ENCODE measurements at places on chromosomes 3 and 15. TPM values are rescaled to one million over a fixed set of nuclear protein-coding genes. Genes with fewer than 3 reads are reported as not detected.

RETNLB gene
- not detected for total RNA-seq

PRICKLE2 gene
- 18.3 TPM for total RNA-seq

GRCh38 chr15:77370580-77370979 lies 49.3 kb downstream of the PEAK1 start:
- 0 out of 2 replicates have a peak, but pooled peaks cover 6% of the 10 kb centered on the region for H3K36me3 ChIP-seq
- no peaks in the 10 kb centered on the region for H3K4me1 ChIP-seq
- no peak overlapping the region for H3K27ac ChIP-seq
- DNase-seq = no peak

GRCh38 chr3:174362556-174362955 lies 496.6 kb upstream of the NAALADL2 start:
- no peaks in the 10 kb centered on the region for H3K36me3 ChIP-seq
- H3K4me3 ChIP-seq = no peak overlapping the region
- no peaks in the 10 kb centered on the region for H3K27me3 ChIP-seq

RAB43 gene
- total RNA-seq = 7.9 TPM

ANKRD63 gene
- 11.4 TPM for total RNA-seq

- no peak overlapping the region for H3K27ac ChIP-seq
- no peaks in the 10 kb centered on the region for H3K4me1 ChIP-seq
- DNase-seq = no peak
- no peaks in the 10 kb centered on the region for H3K36me3 ChIP-seq
These were observed 8.0 kb upstream of the CBLB start for GRCh38 chr3:105876780-105877327.

DNA sequence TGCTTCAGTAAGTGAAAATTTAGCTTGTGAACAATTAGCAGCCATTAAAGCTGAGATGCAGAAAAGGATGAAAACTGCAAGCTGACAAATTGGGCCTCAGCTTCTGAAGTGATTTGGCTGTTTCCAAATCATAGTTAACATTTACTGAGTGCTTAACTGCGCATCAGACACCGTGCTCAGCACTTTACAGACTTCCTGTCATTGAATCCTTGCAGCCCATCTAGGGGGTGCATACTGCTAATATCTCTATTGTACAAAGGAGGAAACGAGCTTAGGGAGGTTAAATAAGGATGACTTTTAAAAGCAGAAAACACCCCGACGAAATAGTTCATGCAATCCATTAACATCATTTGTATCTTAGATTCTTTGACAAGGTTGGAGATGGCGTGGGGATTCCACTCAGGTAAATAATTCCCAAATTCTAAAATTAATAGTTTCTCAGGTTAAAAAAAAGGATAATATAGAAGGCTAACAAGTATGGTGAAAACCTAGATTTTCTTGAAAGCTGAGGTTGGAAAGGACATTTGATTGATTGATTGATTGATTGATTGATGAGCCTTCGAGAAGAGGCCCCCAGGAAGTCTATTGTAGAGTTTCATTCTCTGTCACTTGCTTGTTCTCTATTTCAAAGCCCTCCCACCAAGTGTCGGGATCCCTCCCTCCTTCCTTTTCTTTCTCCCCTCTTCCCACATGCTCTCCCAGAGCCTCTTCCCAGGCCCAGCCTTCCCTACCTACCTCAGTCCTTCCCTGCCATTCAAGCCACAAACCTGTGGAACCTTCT lies 23.5 kb upstream of the EPHB3 start:
- H3K4me1 ChIP-seq = no peaks in the 10 kb centered on the region
- H3K36me3 ChIP-seq = no peaks in the 10 kb centered on the region
- no peak for DNase-seq
- no peak overlapping the region for H3K4me3 ChIP-seq
- no peak overlapping the region for H3K27ac ChIP-seq

TRAT1 gene
- total RNA-seq = not detected

NOX5 gene
- not detected for total RNA-seq

TM4SF4 gene
- not detected for total RNA-seq

DNA sequence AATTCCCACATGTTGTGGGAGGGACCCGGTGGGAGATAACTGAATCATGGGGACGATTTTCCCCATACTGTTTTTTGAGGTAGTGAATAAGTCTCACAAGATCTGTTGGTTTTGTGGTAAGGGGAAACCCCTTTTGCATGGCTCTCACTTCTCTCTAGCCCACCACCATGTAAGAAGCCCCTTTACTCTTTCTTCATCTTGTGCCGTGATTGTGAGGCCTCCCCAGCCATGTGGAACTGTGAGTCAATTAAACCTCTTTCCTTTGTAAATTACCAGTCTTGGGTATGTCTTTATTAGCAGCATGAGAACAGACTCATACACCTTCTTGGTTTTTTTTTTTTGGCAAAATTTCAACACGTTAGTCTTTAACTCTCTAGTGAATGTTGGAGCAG lies 18.1 kb downstream of the ARL8B start:
- DNase-seq = no peak
- H3K4me3 ChIP-seq = no peak overlapping the region
- H3K4me1 ChIP-seq = peaks cover 12% of the 10 kb centered on the region
- no peak overlapping the region for H3K27ac ChIP-seq
- 0 out of 2 replicates have a peak, but pooled peaks cover 5% of the 10 kb centered on the region for H3K36me3 ChIP-seq

DNA sequence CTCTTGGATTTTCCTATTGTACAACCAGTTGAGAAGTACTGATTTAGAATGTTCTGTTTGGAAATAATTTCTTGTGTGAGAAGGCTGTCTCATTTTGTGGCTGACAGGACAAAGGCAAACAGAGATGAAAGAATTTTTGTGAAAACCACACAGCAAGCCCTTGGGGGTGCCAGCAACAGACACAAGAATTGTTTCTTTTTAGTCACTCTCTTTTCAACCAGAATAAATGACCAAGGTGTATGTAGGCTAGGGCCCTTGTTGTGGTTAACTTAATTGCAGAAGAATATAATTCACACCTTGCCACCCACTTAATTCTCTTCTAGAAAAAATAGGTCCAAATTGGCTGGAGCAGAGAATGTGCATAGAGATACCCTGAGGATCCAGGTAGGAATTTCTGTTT lies 329.4 kb upstream of the TBC1D5 start:
- no peak overlapping the region for H3K4me3 ChIP-seq
- no peaks in the 10 kb centered on the region for H3K27me3 ChIP-seq
- H3K36me3 ChIP-seq = no peaks in the 10 kb centered on the region
- DNase-seq = peak; percentile 4
- H3K4me1 ChIP-seq = peaks cover 19% of the 10 kb centered on the region
- no peak overlapping the region for H3K27ac ChIP-seq

DNA sequence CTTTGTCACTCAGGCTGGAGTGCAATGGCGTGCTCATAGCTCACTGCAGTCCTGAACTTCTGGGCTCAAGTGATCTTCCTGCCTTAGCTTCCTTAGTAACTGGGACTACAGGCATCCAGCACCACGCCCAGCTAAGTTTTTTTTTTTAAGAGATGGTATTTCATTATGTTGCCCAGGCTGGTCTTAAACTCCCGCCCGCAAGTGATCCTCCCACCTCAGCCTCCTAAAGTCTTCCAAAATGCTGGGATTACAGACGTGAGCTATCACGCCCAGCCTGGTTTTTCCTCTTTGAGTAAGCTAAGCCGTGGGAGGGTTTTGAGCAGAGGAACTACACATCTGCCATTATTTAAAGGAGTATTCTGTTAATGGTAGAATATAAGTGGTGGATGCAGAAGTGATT lies 7.4 kb upstream of the LRRFIP2 start:
- no peak overlapping the region for H3K4me3 ChIP-seq
- H3K36me3 ChIP-seq = peaks cover 24% of the 10 kb centered on the region
- no peak for DNase-seq
- H3K4me1 ChIP-seq = peaks cover 41% of the 10 kb centered on the region
- no peaks in the 10 kb centered on the region for H3K27me3 ChIP-seq
- H3K27ac ChIP-seq = 0 out of 2 replicates have a peak overlapping the region, but pooled peaks have one; percentile 1

- peaks cover 8% of the 10 kb centered on the region for H3K36me3 ChIP-seq
- no peaks in the 10 kb centered on the region for H3K27me3 ChIP-seq
- peaks cover 20% of the 10 kb centered on the region for H3K4me1 ChIP-seq
- H3K27ac ChIP-seq = peak overlapping the region; percentile 89
- peak; percentile 97 for DNase-seq
These were observed 52.4 kb downstream of the IL1RAP start for GRCh38 chr3:190566043-190566933.

DNA sequence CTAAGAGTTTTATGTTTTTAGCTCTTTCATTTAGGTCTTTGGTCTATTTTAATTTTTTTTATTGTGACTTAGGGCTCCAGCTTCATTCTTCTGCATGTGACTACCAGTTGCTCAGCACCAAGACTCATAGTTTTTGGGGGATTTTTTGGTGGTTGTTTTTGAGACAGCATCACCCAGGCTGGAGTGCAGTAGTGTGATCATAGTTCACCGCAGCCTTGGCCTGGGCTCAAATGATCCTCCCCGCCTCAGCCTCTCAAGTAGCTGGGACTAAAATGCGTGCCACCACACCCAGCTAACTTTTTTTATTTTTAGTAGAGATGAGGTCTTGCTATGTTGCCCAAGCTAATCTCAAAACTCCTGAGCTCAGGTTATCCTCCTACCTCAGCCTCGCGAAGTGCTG lies 19.4 kb downstream of the CDV3 start:
- H3K27me3 ChIP-seq = no peaks in the 10 kb centered on the region
- no peak for DNase-seq
- H3K27ac ChIP-seq = no peak overlapping the region

DNA sequence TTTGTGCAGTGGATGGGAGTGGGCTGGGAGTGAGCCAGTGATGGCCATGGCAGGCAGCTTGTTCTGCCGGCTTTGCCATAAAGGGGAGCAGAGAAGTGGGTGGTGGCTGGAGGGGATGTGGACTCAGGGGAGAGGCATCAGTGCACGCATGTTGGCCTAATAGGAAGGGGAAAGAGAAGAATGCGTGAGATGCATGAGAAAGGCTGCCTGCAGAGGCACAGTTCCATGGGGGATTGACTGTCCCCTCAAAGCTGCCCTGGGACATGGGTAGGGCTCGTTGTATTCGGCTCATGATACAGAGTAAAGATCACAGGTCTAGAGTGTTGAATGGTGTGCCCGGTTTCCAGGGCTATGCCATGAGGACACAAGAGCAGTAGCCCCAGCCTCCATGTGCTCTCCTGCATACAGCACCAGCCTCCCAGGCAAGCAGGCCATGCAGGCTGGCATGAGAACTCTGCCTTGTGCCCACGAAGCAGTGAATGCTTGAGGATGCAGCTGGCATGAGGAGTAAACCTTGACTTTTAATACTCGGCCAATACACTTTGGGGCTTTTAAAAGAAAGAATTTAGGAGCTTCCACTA lies 68.0 kb upstream of the SNRPA1 start:
- H3K4me1 ChIP-seq = peaks cover 11% of the 10 kb centered on the region
- peaks cover 3% of the 10 kb centered on the region for H3K27me3 ChIP-seq
- H3K36me3 ChIP-seq = no peaks in the 10 kb centered on the region
- DNase-seq = no peak

KIF15 gene
- 26.1 TPM for total RNA-seq

- peaks cover 38% of the 10 kb centered on the region for H3K4me1 ChIP-seq
- no peak for DNase-seq
- no peak overlapping the region for H3K27ac ChIP-seq
- no peak overlapping the region for H3K4me3 ChIP-seq
These were observed 89.0 kb downstream of the CHSY1 start for GRCh38 chr15:101162701-101163483.

DNA sequence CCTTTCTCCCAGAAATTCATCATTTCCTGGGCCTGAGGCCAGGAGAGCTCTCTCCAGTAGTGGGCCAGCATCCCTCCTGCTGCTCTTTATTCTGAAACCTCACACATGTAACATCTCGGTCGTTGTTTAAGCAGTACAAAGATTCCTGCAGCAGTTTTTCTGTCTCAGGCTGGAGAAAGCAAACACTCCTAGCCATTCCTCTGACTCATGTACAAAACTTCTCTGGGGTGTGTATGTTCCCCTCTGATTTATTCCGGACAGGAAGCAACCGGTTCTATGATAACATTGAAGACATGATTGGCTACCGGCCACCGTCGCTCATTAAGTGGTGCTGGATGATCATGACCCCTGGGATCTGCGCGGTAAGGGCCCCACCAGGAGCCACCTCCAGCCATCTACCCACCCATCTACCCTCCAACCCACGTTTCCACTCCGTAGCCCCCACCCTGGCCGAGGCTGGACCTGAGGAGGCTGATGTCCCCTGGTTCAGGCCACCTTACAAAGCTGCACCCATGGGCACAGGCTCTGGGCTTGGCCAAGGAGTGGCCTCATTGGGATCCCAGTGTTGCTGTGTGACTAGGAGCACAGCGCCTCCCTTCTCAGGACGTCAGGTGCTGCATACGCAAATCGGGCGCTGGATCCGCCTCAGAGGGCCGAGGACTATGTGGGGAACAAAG lies 58.6 kb upstream of the SLC6A1 start:
- H3K27me3 ChIP-seq = no peaks in the 10 kb centered on the region
- H3K4me1 ChIP-seq = peaks cover 66% of the 10 kb centered on the region
- DNase-seq = peak; percentile 62
- peak overlapping the region; percentile 74 for H3K27ac ChIP-seq

RPP25 gene
- total RNA-seq = 1.4 TPM

- no peaks in the 10 kb centered on the region for H3K27me3 ChIP-seq
- no peak overlapping the region for H3K27ac ChIP-seq
- no peak overlapping the region for H3K4me3 ChIP-seq
- H3K4me1 ChIP-seq = peaks cover 10% of the 10 kb centered on the region
- DNase-seq = no peak
- H3K36me3 ChIP-seq = peaks cover 28% of the 10 kb centered on the region
These were observed 4.0 kb downstream of the MAP2K1 start for GRCh38 chr15:66390678-66391077.

FAM107A gene
- total RNA-seq = not detected

GP5 gene
- not detected for total RNA-seq

ITPKA gene
- 5.7 TPM for total RNA-seq

GRCh38 chr3:7781395-7781794 lies 720.2 kb upstream of the LMCD1 start:
- H3K27me3 ChIP-seq = no peaks in the 10 kb centered on the region
- H3K27ac ChIP-seq = no peak overlapping the region
- H3K36me3 ChIP-seq = no peaks in the 10 kb centered on the region
- no peaks in the 10 kb centered on the region for H3K4me1 ChIP-seq
- no peak overlapping the region for H3K4me3 ChIP-seq

TXNRD3 gene
- 7.4 TPM for total RNA-seq

GRCh38 chr15:68210821-68211655 lies 5.9 kb upstream of the CALML4 start:
- peaks cover 7% of the 10 kb centered on the region for H3K4me1 ChIP-seq
- H3K36me3 ChIP-seq = peaks cover 48% of the 10 kb centered on the region
- H3K27ac ChIP-seq = no peak overlapping the region
- H3K27me3 ChIP-seq = no peaks in the 10 kb centered on the region

- no peak overlapping the region for H3K27ac ChIP-seq
- no peak overlapping the region for H3K4me3 ChIP-seq
These were observed 4.8 kb downstream of the SEMA4B start for GRCh38 chr15:90205886-90206285.

GNB4 gene
- 113 TPM for total RNA-seq

DNA sequence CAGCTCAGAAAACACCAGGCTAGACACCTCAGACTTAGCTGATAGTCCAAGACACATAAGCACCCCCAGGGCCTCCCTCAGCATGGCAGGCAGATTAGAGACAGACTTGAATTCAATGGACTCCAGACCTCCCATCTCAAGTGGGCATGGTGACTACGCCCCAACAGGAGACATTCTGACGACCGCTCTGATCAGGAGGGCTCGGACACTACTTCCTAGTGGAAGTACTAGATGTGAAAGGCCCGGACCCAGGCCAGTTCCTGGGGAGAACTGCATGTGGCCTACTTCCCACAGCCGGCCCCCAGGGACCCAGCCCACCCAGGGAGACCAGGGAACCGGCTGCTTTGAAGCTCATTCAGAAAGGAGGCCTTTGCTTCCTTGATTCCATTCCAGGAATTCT lies 16.9 kb downstream of the POC1A start:
- no peaks in the 10 kb centered on the region for H3K27me3 ChIP-seq
- H3K36me3 ChIP-seq = peaks cover 79% of the 10 kb centered on the region
- no peak overlapping the region for H3K4me3 ChIP-seq
- no peak for DNase-seq
- H3K27ac ChIP-seq = no peak overlapping the region
- H3K4me1 ChIP-seq = peaks cover 13% of the 10 kb centered on the region

- no peak for DNase-seq
- no peak overlapping the region for H3K27ac ChIP-seq
- no peak overlapping the region for H3K4me3 ChIP-seq
- H3K4me1 ChIP-seq = peaks cover 4% of the 10 kb centered on the region
- H3K27me3 ChIP-seq = no peaks in the 10 kb centered on the region
These were observed 4.5 kb upstream of the SCG5 start for GRCh38 chr15:32636908-32637567.
